Osteocyte (in vitro differentiated cells): ENCODE measurements at places on chromosomes 6 and 20. TPM values are rescaled to one million over a fixed set of nuclear protein-coding genes. Genes with fewer than 3 reads are reported as not detected.

DNA sequence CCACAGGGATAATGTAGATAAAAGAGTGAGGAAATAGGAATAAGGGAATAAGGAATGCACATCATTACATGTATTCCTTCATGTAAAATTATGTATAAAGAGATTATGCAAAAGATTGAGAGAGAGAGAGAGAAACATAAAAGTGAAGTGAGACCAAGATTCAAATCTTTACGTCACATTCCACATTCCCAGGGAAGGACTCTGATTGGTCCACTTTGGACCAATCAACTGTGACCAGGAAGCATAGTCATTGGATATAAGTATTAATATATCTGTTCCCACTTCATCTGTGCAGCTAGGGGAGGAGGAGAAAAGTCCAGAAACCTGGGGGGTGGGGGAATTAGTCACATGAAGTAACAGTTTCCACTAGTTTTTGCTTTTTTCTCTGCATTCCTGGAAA lies 66.4 kb downstream of the SLC2A10 start:
- no peak for DNase-seq
- no peak overlapping the region for H3K27ac ChIP-seq
- H3K27me3 ChIP-seq: peaks cover 55% of the 10 kb centered on the region
- no peaks in the 10 kb centered on the region for H3K36me3 ChIP-seq
- no peaks in the 10 kb centered on the region for H3K4me1 ChIP-seq

The SCAF8 gene
- 46.1 and 46.6 TPM in 2 replicates for total RNA-seq

The RIMS4 gene
- total RNA-seq: 0.73 and 0.75 TPM in 2 replicates

The NOX3 gene
- total RNA-seq: not detected in 2 replicates

DNA sequence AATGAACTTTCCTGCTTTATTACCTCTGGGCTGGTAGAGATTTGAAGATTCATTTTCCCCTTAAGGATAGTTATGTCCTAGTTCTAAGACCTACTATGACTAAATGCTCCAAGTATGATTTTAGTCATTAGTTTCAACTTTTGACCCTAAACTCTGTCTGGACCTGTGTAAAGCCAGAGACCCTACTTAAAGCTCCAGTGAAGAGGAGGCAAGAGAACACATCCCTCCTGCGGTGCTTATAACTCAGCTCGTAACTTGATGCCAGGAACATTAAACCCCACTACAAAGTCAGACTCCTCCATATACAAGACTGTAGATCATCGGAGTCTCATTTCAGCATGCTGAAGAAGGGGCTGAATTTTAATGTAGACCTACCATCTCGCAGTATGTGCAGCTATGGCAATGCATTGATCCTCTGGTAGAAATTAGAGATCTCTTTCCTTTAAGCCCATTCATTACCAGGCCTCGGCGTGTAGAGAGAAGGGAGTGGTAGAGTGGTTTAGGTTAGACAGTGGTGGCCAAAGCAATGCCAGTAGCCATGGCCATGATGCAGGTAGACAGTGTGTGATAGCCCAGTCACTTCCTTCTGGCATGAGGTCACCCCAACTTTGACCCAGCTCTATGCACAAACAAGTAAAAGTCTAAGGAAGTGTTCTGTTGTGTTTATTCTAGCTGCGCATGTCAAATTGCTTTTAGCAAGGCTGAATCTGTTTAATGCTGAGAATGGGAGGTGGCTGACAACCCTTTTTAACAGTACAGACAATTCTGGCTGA lies 34.8 kb upstream of the MYB start:
- no peaks in the 10 kb centered on the region for H3K36me3 ChIP-seq
- peaks cover 3% of the 10 kb centered on the region for H3K27me3 ChIP-seq
- H3K4me3 ChIP-seq: no peak overlapping the region

- no peak overlapping the region for H3K4me3 ChIP-seq
- no peaks in the 10 kb centered on the region for H3K4me1 ChIP-seq
- peak; percentile 62 for DNase-seq
- H3K27me3 ChIP-seq: peaks cover 9% of the 10 kb centered on the region
These were observed 11.6 kb upstream of the PRND start for GRCh38 chr20:4710106-4710475.

GRCh38 chr6:45350186-45350710 lies 22.1 kb downstream of the RUNX2 start:
- no peaks in the 10 kb centered on the region for H3K27me3 ChIP-seq
- H3K36me3 ChIP-seq: peaks cover 7% of the 10 kb centered on the region
- no peak overlapping the region for H3K4me3 ChIP-seq
- DNase-seq: no peak
- no peak overlapping the region for H3K27ac ChIP-seq

The METTL24 gene
- not detected in 2 replicates for total RNA-seq

The PTK6 gene
- total RNA-seq: 0.13 TPM in 1 of 2 replicates, not detected in the other

DNA sequence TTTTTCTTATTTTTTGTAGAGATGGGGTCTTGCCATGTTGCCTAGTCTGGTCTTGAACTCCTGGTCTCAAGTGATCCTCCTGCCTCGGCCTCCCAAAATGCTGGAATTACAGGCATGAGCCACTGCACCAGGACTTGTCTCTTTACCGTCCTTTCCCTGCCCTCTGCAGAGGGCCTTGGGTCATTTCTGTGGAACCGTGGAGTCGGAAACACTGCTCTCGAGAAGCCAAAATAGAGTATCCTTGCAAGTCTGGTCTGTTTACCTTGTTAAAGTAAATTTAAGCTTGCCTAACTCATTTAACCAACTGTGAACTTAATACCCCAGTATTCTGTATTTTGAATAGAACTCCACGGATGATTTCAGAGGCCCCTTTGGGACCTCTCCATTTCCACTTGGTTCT lies 51.4 kb downstream of the KDM1B start:
- H3K4me1 ChIP-seq: peaks cover 14% of the 10 kb centered on the region
- H3K4me3 ChIP-seq: no peak overlapping the region
- peaks cover 13% of the 10 kb centered on the region for H3K36me3 ChIP-seq

GRCh38 chr20:53948383-53949318 lies 121.7 kb downstream of the BCAS1 start:
- no peak for DNase-seq
- no peaks in the 10 kb centered on the region for H3K36me3 ChIP-seq
- no peak overlapping the region for H3K27ac ChIP-seq
- peaks cover 3% of the 10 kb centered on the region for H3K27me3 ChIP-seq

GRCh38 chr6:101458336-101458735 lies 64.8 kb downstream of the GRIK2 start:
- no peak overlapping the region for H3K4me3 ChIP-seq
- H3K27ac ChIP-seq: peak overlapping the region; percentile 47
- DNase-seq: no peak
- peaks cover 33% of the 10 kb centered on the region for H3K4me1 ChIP-seq
- H3K36me3 ChIP-seq: no peaks in the 10 kb centered on the region
- H3K27me3 ChIP-seq: no peaks in the 10 kb centered on the region

DNA sequence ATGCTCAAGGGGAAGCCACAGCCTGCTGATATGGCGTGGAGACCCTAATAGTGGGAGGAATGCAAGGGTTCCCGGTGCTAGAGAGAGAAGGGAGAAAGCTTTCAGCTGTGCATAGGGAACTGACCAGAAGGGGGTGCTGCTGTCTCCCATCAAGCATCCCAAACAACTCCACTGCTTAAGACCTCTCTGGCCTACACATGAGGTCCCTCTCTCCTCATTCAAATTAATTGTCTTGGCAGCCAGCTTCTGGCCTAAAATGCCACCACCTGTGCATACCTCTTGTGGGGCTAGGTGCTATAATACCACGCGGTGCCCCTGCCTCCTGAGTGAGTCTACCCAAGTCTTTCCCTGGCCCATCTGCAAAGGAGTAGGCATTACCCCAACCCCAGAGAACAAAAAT lies 14.5 kb downstream of the ADISSP start:
- peaks cover 8% of the 10 kb centered on the region for H3K4me1 ChIP-seq
- H3K27me3 ChIP-seq: no peaks in the 10 kb centered on the region
- H3K27ac ChIP-seq: no peak overlapping the region

DNA sequence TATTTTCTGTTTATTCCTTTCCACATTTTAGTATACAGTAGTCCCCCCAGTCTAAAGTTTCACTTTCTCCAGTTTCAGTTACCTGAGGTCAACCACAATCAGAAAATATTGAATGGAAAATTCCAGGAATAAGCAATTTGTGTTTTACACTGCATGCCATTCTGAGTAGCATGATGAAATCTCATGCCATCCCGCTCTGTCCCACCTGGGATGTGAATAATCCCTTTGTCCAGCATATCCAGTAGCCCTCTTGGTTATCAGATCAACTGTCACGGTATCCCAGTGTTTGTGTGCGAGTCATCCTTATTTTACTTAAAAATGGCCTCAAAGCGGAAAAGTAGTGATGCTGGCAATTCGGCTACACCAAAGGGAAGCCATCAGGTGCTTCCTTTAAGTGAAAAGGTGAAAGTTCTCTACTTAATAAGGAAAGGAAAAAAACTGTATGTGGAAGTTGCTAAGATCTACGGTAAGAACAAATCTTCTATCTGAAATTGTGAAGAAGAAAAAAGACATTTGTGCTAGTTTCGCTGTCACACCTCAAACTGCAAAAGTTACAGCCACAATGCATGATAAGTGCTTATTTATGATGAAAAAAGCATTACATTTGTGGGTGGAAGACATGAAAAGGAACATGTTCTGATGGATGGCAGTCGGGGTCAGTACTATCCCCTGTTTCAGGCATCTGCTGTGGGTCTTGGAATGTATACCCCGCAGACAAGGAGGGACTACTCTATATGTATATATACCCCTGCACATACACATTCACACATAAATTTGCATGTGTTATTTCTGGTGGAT lies 11.3 kb downstream of the NOX3 start:
- H3K27me3 ChIP-seq: peaks cover 2% of the 10 kb centered on the region
- H3K27ac ChIP-seq: no peak overlapping the region
- H3K4me3 ChIP-seq: no peak overlapping the region
- no peaks in the 10 kb centered on the region for H3K4me1 ChIP-seq
- no peaks in the 10 kb centered on the region for H3K36me3 ChIP-seq

DNA sequence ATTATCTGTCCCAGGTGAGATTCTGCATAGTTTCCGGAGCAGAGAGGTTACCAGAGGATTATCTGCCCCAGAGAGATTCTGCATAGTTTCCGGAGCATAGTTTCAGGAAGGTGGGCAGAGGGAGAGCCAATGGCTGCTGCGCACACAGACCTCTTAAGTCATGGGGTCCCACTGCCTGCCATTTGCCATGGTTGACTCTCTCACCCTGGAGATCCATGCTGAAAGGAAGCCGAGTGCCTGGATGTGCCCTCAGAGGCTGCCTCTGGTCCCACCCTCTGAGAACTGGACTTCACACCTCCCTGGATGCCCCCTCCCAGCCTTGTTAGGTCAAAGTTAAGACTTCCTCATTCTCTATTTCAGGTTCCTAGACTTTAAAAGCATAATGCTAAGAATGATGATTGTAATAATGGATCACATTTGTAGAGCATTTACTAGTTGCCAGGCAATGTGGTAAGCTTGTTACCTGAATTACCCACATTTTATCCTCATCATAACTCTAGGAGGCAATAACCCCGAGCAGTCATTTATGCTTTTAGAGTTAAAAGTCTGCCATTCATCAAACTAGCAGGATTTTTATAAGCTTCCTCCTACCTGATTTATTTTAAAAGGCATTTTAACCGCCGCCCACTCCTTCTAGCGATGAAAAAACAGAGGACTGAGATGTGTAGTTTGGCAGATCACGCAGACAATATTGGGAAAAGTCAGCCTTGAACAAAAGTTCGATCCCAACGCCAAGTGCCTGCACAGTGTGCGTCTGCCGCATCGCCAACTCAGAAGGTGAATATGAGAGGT lies 11.9 kb downstream of the SERPINB9 start:
- H3K27ac ChIP-seq: no peak overlapping the region
- no peaks in the 10 kb centered on the region for H3K4me1 ChIP-seq
- no peak for DNase-seq
- H3K36me3 ChIP-seq: peaks cover 2% of the 10 kb centered on the region

DNA sequence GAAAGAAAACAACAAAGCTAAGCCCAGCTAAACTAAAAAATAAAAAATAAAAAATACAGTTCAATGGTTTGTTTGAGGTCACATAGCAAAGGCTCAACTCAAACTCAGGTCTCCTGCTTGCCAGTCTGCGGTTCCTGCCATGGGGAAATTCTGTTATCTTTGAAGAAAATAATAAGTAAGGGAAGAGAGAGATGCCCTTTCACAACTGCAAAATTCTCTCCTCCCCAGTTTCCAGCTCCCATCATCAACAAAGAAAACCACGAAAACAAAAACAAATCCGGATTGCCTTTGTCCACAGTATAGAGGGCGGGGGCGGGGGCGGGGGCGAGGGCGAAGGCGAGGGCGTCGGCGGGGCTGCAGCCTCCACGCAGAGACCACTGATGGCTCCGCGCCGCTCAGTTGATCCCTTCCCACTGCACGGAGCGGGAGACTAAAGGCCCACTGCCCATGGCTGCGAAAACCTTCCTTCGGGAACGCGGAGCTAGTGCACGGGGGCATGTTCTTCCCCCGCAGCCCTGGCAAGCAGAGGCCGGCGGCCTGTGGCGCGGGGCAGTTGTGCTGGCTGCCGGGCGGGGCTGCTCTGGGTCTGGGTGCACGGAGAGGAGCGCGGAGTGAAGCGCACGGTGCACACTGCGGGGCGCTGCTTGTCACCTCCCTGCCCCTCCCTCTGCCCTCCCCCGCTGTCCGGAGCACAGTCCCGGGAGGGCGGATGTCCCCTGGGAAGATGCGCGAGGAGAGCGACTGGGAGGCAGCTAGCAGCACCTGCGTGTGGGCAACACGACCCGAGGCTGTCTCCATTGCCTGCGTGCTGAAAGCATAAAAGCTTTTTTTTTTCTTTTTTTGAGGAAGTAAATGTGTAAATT lies 54.1 kb upstream of the TPD52L1 start:
- peak overlapping the region; percentile 73 for H3K4me3 ChIP-seq
- H3K27me3 ChIP-seq: no peaks in the 10 kb centered on the region
- no peaks in the 10 kb centered on the region for H3K36me3 ChIP-seq
- DNase-seq: no peak
- peak overlapping the region; percentile 85 for H3K27ac ChIP-seq

DNA sequence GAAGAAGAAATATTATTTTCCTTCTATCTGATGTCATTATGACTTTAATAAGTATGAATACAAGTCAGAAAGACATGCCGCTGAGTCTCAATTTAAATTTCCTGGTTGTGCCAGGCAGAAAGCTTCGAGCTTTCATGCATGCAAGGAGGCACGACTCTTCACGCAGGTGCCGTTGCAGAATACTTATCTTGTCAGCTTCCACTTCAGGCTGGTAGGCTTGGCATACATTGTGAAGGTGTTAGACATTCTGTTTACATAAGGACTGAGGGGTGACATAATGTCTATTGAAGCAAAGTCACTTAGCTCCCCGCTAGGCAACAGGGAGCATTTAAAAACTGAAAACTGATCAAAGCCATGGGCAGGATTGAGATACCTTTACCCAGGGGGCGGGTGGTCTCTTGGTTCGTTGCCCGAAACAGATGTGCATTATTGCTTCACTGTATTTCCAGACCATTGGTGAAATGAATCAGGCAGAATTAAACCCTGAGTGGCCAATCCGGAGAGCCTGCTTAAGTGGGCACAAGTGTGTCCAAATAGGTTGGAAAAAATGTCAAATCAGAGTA lies 16.4 kb downstream of the BMP6 start:
- DNase-seq: no peak
- no peaks in the 10 kb centered on the region for H3K36me3 ChIP-seq
- no peak overlapping the region for H3K27ac ChIP-seq
- H3K27me3 ChIP-seq: peaks cover 57% of the 10 kb centered on the region
- H3K4me3 ChIP-seq: no peak overlapping the region

DNA sequence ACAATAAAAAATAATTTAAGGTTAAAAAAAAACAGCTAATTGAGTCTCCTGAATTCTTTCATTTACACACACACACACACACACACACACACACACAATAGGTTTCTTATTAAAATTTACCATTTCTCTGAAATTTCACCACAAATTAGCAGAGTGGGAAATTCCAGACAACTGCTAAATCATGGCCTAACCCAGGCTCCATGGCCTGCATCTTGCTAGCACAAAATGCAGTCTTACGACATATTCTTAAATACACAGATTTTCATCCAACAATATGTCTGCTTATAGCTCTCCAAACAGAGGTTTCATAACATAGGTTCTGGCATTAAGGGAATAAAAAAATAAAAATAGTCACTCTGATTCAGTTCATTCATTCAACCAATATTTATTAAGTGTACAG lies 46.9 kb downstream of the SOD2 start:
- H3K27me3 ChIP-seq: no peaks in the 10 kb centered on the region
- no peak overlapping the region for H3K27ac ChIP-seq
- DNase-seq: no peak
- H3K4me3 ChIP-seq: no peak overlapping the region
